ENCODE measurements at places on chromosomes 5 and 9. TPM values are rescaled to one million over a fixed set of nuclear protein-coding genes. Genes with fewer than 3 reads are reported as not detected.

DNA sequence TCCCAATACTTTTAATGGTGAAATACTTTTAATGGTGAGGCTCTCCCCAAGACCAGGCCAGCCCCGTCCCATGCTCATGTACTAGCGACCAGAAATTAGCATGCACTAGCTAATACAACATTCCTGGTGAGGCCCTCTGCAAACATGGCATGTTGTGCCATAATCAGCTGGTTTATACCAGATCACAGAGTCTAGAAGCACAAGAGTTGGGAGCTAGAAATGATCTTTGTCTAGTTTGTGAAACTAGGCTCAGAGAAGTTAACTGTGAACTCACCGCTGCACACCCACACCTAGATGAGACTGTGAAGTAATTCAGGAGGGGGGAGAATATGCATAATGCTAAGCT is 37.4 kb downstream of the MTMR12 start:
- DNase-seq = no peak

GRCh38 chr9:79220251-79220650 is 351.5 kb upstream of the TLE4 start:
- no peak for DNase-seq

DNAJA1 gene
- 149 TPM for total RNA-seq

ALDH1B1 gene
- 12.1 TPM for total RNA-seq

GRCh38 chr5:96962540-96962991 is 26.7 kb downstream of the LNPEP start:
- DNase-seq = peak; percentile 11

DNA sequence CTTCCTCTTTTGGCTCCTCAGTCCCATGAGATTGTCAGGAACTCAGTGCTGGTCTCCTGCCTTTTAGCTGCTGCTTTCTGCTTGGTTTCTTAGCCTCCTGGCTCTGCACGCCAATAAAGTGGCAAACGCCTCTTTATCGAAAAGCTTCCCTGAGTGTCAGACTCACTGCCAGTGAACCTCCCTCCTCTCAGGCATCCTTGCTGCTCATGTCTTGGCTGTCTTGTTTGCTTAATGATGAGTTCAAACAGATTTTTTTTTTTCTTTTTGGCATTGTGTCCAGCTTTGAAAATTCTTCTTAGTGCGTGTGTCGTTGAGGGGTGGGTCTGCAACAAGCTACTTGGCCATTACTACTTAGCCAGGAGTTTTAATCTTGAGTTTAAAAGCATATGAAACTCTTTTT is 14.9 kb downstream of the RASGRF2 start:
- no peak for DNase-seq

Data from dermis blood vessel endothelial cell (primary cell).